ENCODE measurements at places on chromosomes 11 and 22.

DNA sequence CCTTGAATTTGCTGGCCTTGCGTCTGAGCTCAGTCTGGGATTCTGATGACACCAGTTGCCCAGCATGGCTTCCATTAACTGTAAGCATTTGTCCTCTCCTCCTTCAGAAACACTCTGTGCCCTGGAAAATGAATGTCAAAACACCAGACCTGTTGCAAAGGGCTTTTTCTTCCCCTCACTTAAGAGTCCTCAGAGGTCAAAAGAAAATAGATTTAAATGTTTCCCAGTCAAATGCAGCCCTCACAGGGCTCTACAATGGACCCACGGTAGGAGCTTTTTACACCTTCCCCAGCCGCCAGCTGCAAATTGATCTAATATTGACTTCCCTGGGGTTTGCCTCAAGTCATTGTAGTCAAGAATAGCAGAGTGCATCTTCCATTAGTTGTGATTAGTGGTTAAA lies 332.2 kb downstream of the INSC start:
- DNase-seq: no peak

GRCh38 chr11:6574816-6575715 lies 28.4 kb downstream of the RRP8 start:
- DNase-seq: no peak

GRCh38 chr11:120894202-120894985 lies 129.5 kb upstream of the TBCEL start:
- DNase-seq: no peak

DNA sequence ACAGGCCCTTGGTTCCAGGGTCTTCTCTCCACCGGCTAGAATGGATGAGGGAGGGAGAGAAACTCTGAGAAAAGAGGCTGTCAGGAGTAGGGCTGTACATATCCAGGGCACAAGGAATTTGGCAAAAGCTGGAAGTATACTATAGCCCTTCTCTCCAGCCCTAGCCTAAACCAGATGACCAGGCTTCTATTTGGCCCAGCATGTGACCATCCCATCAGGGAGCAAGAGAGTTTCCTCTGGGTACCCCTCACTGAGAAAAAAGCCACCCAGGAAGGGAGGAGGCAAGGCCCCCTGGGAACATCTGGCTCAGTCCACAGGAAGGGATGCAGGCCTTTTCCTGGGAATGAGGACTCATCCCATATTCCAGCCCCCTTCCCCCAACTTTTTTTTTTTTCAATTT lies 8.3 kb downstream of the CD44 start:
- no peak for DNase-seq

DNA sequence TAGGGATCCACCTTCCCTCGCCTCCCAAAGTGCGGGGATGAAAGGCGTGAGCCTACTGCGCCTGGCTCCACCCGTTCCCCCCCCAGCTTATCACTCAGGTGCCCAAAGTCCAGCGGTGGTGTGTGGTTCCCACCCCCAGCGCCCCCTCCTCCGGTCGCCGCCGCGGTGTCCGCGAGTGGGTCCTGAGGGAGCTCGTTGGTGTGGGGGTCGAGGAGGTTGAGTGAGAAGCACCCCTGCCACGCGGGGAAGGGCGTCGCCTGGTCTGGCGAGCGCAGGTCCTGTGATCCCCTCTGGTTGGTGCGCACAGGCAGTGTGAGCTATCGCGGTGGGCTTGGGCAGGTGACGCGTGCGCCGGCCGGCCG lies 3900.6 kb upstream of the OR11H1 start:
- no peak for DNase-seq
